NAMALWA (cell line): ENCODE measurements at places on chromosomes 7 and 10.

DNA sequence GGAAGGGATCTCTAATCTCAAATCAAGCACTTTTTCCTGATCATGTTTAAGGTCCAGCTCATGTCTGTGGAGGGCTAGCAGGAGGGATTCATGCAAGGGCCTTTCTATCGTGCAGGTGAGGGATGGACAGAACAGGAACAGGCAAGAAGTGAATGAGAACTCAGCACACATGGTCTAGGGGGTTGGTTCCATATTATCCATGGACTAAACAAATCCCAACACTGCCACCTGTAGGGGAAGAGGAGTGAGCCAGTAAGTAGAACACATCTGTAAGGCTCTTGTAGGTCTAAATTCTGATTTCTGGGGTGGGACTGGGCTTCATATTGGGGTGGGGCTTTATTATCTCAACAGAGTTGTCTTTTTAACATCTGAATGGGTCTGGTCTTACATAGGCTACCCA, 138.0 kb upstream of the TARP start:
- peak; percentile 41 for DNase-seq

GRCh38 chr7:148537435-148537834, 53.1 kb upstream of the C7orf33 start:
- no peak for DNase-seq

GRCh38 chr10:124142006-124142739, 48.8 kb upstream of the CHST15 start:
- DNase-seq, result peak; percentile 42

- no peak for DNase-seq
Observed at GRCh38 chr7:136677471-136678365, 190.7 kb upstream of the CHRM2 start.

DNA sequence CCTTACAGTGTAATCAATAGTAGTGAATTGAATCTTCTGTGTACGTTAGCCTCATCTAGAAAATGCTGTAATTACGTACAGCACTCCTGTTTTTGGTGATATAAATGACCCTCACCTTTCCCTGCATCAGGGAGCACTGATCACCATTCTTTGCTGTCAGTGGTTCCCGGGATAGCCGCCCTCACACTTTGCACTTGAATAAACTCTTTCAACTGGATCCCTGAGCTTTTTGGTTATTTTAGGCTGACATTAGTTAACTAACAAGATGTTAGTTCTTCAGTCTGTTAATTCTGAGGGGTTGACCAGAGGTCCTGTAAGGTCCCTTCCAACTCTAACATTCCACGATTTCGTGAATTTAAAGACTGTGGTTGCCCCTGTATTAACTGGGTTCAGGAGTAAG, 23.4 kb upstream of the ZC3HAV1 start:
- no peak for DNase-seq

- DNase-seq, result peak; percentile 64
Observed at GRCh38 chr10:31320550-31321211, 1.7 kb downstream of the ZEB1 start.

DNA sequence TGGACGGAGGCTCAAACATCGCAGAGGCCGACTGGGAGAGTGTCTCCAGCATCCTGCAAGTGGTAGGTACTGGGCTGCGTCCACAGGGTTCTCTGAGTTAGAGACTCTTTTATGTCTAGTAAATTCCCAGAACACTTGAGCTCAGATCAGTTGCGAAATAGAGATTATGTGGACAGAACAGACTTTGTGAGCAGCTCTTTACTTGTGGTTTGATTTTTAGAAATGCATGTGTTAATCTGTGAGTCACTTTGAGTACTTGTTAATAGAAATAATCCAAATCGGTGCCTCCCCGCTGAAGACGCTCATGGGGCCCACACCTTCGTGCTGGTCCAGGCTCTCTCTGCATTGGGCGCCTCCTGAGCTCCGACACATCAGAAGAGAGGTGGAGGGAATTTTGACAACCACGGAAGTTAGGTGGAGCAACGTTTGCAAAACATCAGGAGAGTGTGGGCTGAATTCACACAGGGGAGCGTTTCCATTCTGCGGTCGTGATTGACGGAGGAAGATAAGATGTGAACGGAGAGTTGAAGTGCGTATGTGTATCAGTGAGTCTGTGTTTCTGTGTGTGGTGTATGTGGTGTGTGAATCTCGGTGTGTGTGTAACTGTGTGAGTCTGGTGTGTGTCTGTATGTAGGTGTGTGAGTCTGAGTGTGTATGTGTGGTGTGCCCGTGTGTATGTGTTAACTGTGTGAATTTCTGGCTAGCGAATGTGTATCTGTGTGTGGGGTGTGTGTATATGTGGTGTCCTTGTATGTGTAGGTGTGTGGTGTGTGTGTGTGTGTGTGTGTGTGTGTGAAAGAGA, 32.1 kb downstream of the PFKP start:
- no peak for DNase-seq

DNA sequence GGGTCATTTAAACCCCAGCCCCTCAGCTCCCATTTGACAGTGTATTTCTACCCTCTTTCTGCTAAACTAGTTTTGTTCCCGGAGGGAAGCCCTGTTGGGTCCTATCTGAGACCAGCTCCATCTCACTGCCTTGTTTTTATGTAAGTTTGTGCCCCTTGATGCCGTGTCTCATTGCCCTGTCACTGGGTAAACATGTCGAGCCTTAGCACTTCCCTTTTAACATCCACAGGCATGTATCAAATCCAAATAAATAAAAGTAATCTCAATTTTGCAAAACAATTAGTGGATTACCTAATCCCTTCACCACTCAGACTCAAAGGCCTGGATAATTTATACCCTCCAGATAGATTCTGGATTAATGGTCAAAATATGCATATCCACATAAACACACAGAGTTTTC, 115.7 kb downstream of the CACNA2D1 start:
- DNase-seq, result no peak

- no peak for DNase-seq
Observed at GRCh38 chr7:41788556-41788955, 85.7 kb upstream of the INHBA start.

- no peak for DNase-seq
Observed at GRCh38 chr10:77533146-77533886, 104.3 kb downstream of the KCNMA1 start.

DNA sequence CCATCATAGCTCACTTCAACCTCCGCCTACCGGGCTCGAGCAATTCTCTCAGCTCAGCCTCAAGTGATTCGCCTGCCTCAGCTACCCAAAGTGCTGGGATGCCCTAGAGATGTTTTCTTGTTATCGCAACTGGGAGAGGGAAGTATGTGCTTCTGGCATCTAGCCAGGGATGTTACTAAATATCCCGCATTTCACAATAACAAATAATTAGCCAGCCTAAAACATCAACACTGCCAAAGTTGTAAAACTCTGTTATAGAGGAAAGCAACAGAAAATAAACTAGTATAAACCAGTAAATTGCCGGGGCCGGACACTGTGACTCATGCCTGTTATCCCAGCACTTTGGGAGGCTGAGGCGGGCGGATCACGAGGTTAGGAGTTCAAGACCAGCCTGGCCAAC, 7.2 kb downstream of the INA start:
- DNase-seq, result no peak

DNA sequence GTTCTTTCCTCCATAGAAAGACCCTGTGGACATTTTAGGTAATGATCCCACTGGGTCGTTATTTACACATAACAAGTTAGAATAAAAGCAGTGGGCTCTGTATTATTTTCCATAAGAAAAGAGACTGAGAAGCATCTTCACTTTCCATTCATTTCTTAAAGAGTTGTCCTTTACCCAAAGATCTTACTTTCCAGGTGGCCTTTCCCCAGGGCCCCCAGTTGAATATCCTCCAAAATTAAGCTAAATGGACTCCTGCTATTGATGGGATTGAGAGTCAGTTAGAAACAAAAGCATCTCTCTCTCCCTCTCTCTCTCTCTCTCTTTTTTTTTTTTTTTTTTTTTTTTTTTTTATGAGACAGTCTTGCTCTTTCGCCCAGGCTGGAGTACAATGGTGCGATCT, 224.8 kb downstream of the KIAA1217 start:
- no peak for DNase-seq
